ENCODE measurements at places on chromosomes 16 and 17.

DNA sequence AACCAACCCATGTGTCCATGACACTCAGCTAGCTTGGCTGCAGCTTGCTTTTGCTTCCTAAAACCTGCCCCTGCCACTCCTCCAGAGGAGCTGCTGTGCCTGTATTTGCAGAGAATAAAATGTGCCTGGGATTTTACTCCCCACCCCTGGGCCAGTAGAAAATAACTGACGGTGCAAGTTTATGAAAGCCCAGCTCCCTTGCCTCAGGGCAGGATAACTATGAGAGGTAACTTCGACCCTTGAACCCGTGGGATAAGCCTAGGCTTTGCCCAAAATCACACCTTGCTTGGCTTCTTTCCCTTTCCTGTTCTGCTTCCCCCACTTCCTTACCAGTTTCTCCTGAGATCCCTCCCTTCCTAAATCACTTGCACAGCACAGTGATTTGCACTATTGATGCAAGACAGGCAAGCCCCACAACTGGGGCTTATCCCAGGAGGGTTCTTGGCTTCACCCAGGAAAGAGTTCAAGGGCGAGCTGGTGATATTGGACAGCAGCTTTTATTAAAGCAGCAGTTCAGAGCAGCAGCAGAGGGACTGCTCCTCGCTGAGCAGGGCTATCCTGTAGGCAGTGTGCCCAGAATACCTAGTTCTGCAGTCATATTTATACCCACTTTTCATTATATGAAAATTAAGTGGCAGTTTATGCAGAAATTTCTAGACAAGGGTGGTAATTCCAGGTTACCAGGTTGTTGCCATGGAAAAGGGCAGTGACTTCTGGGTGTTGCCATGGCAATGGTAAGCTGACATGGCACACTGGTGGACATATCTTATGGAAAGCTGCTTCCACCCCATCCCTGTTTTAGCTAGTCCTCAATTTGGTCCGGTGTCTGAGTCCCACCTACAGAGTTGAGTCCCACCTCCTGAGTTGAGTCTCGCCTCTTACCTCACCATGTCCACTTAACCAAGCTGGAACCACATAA, 6.3 kb upstream of the ERCC4 start:
- no peak for DNase-seq

GRCh38 chr17:6796017-6796886, 20.2 kb downstream of the FBXO39 start:
- DNase-seq, result no peak

- no peak for DNase-seq
Observed at GRCh38 chr16:56649271-56649670, 2.4 kb upstream of the MT1B start.

DNA sequence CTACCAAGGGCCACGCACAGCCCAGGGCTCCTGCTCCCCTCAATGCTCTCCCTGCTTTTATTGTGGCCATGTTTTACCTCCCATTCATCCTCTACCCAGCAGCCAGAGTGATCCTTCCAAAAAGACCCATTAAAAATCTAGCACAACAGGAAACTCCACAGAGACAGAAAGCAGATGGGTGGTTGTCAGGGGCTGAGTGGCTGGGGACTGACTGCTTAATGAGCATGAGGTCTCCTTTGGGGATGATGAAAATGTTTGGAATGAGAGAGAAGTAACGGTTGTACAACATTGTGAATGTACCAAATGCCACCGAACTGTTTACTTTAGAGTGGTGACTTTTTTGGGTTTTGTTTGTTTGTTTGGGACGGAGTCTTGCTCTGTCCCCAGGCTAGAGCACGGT, 107.4 kb downstream of the GAS7 start:
- no peak for DNase-seq

GRCh38 chr16:76370344-76370743, 93.1 kb downstream of the CNTNAP4 start:
- no peak for DNase-seq

All from activated CD4-positive, alpha-beta T cell treated with anti-CD3 and anti-CD28 coated beads, Interleukin-2, amount 10 ng/mL, durations not matched to agents 7 days and 5 days (primary cell).